Mammary microvascular endothelial cell (primary cell): ENCODE measurements at places on chromosomes 12 and 14. TPM values are rescaled to one million over a fixed set of nuclear protein-coding genes. Genes with fewer than 3 reads are reported as not detected.

The TPPP2 gene
- not detected in 2 replicates for total RNA-seq

The TCL1B gene
- not detected in 2 replicates for total RNA-seq

The MUCL1 gene
- total RNA-seq: not detected in 2 replicates

The FZD10 gene
- total RNA-seq: not detected in 2 replicates

The RNASE3 gene
- total RNA-seq: not detected in 2 replicates

The KLRC3 gene
- not detected in 2 replicates for total RNA-seq

The KRT4 gene
- total RNA-seq: not detected in 2 replicates

The PLEKHA5 gene
- 3.7 and 4.8 TPM in 2 replicates for total RNA-seq

The ZNF268 gene
- 17.6 and 21.7 TPM in 2 replicates for total RNA-seq

The PPFIA2 gene
- not detected in 2 replicates for total RNA-seq

The WIF1 gene
- total RNA-seq: not detected in 2 replicates

The CEBPE gene
- total RNA-seq: not detected in 2 replicates

The CYP46A1 gene
- 0.07 and 0.15 TPM in 2 replicates for total RNA-seq

The A2M gene
- 45.0 and 53.3 TPM in 2 replicates for total RNA-seq

The TNFAIP2 gene
- total RNA-seq: 30.5 and 38.6 TPM in 2 replicates

The GRIP1 gene
- total RNA-seq: not detected in 2 replicates
